ENCODE measurements at places on chromosomes 2 and 18. TPM values are rescaled to one million over a fixed set of nuclear protein-coding genes. Genes with fewer than 3 reads are reported as not detected.

DNA sequence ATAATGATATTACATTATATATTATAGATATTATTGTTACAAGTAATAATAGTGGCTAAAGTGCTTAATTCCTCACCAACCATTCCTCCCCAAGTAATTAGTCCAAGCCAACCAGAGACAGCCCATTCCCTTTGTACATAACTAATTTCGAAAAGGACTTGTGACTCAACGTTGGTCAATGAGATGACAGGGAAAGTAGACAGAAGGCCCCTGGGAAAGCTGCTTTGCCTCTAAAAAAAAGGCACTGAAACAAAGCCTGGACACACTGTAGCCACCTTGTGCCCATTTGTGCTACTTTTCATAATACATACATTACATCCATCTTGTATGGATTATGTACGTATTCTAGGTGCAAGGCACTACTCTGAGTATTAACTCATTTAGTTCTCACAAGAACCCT, 28.8 kb downstream of the COLEC12 start:
- no peak for DNase-seq

Gene IL37
- total RNA-seq = 0.55 TPM

Gene OXER1
- 1.6 TPM for total RNA-seq

DNA sequence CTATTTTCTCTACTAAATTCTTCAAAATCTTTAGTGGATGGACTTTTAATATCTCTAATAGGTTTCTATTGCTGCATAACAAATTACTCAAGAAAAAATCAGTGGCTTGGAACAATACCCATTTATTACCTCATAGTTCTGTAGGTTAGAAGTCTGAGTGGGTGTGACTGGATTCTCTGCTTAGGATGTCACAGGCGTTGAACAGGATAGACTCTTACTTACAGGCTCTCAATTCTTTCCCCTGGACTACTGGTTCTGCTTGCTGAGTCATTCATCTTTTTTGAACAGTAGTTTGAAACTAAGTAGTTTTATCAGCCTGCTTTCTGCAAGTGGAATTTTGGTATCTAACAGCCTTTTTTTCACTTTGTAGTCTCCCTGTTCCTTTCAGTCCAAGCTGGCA, 265.4 kb downstream of the ZNF385B start:
- no peak for DNase-seq

- no peak for DNase-seq
Measured at GRCh38 chr2:20419007-20419576, 27.8 kb upstream of the RHOB start.

DNA sequence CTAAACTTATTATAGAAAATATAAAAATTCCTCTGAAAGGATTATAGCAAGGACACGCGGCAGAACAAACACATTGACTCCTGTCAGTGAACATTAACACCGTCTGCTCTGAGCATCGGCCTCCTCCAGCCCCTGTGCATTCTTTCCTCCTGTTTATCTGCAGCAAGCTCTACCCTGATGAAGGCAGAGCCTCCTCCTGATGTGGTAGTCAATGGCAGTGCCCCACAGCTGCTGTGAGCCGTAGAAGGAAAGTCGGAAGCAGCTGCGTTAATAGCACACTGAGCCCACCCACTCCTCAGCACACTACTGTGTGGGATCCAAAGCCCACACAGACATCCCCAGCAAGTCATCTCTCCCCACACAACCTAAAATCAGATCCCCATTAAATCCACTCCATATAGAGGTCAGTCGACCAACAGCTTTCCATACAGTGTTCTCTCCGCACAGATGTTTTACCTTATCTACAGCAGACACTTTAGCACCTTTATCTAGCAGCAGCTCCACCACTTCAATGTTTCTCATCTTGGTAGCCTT, 41.0 kb downstream of the KIDINS220 start:
- DNase-seq = no peak

DNA sequence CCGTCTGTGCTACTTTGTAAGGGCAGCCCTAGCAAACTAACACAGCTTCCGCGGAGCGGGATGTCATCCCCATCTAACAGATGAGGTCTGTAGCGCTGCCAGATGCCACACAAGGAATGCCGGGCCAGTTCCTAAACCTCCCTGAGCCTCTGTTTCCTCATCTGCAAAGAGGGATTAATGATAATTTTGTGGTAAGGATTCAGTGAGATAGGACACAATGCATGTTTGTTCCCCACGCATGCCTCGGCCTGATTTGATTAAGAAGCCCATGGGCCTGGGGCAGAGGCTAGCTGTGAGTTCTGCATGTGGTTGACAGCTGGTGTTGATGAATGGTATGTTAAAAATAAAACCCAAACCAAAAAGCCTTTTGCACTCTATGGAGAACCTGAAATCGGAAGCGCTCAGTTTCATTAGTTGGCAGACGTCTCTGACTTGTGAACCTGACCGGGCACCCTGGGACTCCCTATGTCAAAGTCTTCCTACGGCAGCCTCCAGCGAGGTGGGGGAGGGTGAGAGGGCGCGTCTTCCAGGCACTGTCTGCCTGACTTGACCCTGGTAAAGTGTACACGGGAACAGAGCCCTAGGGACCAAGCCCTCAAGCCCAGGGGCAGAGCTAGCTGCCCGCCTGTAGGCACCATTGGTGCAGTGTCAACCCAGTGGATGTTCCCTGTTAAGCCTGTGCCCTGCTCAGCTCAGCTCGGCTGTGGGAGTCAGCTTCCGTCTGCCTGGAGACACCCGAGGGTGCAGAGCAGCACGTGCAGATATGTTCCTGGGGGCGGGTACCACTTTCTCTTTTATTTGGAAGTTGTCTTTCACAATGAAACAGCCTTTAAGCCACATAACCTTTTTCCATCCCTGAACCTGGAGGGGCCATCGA, 14.8 kb upstream of the INHBB start:
- DNase-seq = no peak

Measured in H9 (cell line).